ENCODE measurements at places on chromosomes 11 and 22.

GRCh38 chr11:62124186-62125113 lies 639 bp downstream of the INCENP start:
- no peak for DNase-seq

GRCh38 chr11:113386866-113387265 lies 713 bp upstream of the ANKK1 start:
- no peak for DNase-seq

GRCh38 chr11:13220148-13220547 lies 57.4 kb upstream of the BMAL1 start:
- DNase-seq: no peak

GRCh38 chr11:123425367-123425766 lies 4.7 kb upstream of the GRAMD1B start:
- DNase-seq: no peak

- DNase-seq: peak; percentile 38
Observed at GRCh38 chr11:95412074-95412473, 181.1 kb upstream of the SESN3 start.

DNA sequence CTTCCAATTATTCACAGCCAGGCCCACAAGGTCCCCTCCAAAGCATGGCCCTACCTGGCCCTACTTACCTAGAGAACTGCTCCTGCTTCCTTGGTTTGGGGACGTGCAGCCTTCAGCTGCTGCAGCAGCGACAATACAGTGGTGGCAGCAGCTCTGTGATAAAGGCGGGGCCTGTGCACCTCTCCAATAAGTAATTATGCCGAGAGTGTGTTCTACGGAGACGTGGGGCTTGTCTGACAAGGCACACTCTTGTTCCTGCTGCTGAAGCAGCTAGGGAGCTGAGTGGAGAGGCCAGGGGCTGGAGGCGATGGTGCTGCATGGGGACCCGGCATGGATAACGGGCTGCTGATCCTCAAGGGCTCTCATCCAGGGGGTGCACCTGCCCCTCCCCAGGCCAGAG lies 98.0 kb upstream of the THY1 start:
- no peak for DNase-seq

- no peak for DNase-seq
Observed at GRCh38 chr11:34239465-34240149, 118.2 kb downstream of the ABTB2 start.

DNA sequence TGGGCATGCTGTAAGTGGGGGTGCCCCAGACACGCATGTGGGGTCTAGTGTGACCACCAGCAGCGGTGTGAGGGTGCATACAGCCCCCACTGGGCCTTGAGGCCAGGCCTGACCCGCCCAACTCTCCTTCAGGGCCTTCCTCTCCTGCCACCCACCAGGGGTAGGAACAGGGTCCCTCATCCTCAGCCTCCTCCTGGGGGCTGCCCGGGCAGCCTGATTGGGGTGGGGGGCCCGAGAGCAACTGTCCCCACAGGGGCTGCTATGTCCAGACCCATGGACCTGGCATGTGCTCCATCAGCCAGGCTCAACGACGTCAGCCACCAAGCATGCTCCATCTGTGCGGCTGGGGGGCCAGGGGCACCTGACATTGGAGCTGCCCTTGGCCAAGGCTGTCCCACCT lies 27.2 kb downstream of the RTN4R start:
- DNase-seq: no peak

DNA sequence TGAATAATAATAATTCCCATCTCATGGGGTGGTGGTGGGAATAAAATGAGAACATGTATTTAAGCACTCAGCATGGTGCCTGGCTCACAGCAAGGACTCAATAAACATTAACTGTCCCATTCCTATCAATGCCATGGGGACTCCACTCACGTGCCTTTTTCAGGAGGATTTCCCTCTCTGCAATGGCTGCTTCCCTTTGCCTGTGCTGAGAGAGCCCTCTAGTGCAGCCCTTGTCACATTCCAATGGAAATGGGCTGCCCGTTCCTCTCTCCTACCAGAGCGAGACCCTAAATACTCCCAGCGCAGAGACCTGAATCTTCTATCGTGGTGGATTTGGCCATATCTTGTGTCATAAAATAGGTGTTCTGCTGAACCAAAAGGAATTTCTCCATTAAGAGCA lies 621.5 kb upstream of the B3GAT1 start:
- peak; percentile 4 for DNase-seq

- DNase-seq: no peak
Observed at GRCh38 chr22:49332691-49333090, 495.0 kb downstream of the BRD1 start.

Measured in NCI-H2171 treated with DMSO at 0.1 percent for 48 hours (cell line).